Activated T-cell treated with anti-CD3 and anti-CD28 coated beads, Interleukin-2, amount 50 U/mL, for 24 hours (primary cell): ENCODE measurements at places on chromosomes 12 and 14.

GRCh38 chr12:116402163-116402939, 124.9 kb upstream of the MED13L start:
- H3K27ac ChIP-seq, result no peak overlapping the region
- H3K4me1 ChIP-seq, result no peaks in the 10 kb centered on the region
- H3K27me3 ChIP-seq, result no peaks in the 10 kb centered on the region
- H3K4me3 ChIP-seq, result no peak overlapping the region
- H3K36me3 ChIP-seq, result no peaks in the 10 kb centered on the region

DNA sequence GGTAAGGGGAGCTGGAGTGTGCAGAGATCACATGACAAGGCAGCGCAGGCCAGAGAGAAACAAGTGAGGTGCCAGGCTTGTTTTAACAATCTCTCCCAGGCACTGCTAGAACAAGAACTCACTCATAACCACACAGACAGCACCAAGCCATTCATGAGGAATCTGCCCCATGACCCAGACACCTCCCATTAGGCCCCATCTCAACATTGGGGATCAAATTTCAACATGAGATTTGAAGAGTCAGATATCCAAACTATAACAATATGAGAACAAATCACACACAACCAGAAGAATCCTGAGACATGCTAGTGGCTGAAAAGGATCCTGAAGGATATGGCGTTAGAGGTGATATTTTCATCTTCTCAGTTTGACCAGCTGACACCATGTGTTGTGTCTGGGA, 21.9 kb downstream of the OR6J1 start:
- no peak overlapping the region for H3K4me3 ChIP-seq
- no peaks in the 10 kb centered on the region for H3K4me1 ChIP-seq
- no peaks in the 10 kb centered on the region for H3K36me3 ChIP-seq

DNA sequence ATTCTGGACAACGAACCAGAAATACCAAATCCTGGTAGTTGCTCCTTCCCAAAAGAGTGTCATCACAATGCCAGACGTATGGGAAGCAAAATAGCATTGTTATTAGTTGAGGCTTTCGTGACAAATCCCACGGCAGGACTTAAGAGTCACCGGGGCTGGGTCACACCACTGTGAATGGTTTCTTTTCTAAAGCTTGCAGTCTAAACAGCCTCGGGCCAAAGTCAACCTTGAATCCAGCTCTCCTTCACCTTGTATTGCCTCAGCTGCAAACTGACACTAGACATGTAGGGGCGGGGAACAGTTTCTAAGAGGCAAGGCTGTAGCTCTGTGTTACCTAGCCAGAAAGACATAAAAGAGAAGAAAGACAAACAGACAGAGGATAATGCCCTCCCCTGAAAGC, 734.8 kb downstream of the MED13L start:
- no peak overlapping the region for H3K4me3 ChIP-seq
- no peaks in the 10 kb centered on the region for H3K4me1 ChIP-seq
- no peaks in the 10 kb centered on the region for H3K36me3 ChIP-seq
- no peaks in the 10 kb centered on the region for H3K27me3 ChIP-seq
- H3K27ac ChIP-seq, result no peak overlapping the region

GRCh38 chr12:68007466-68007865, 18.2 kb downstream of the IFNG-AS1 start:
- H3K4me1 ChIP-seq, result peaks cover 21% of the 10 kb centered on the region
- H3K27me3 ChIP-seq, result no peaks in the 10 kb centered on the region
- DNase-seq, result no peak
- no peak overlapping the region for H3K4me3 ChIP-seq
- no peak overlapping the region for H3K27ac ChIP-seq
- peaks cover 2% of the 10 kb centered on the region for H3K36me3 ChIP-seq

- no peak overlapping the region for H3K27ac ChIP-seq
- DNase-seq, result no peak
- H3K27me3 ChIP-seq, result no peaks in the 10 kb centered on the region
- peaks cover 32% of the 10 kb centered on the region for H3K4me1 ChIP-seq
- H3K4me3 ChIP-seq, result no peak overlapping the region
- peaks cover 26% of the 10 kb centered on the region for H3K36me3 ChIP-seq
These were observed 12.0 kb downstream of the ACVR1B start for GRCh38 chr12:51963477-51963876.

- H3K27me3 ChIP-seq, result no peaks in the 10 kb centered on the region
- H3K4me3 ChIP-seq, result no peak overlapping the region
- H3K36me3 ChIP-seq, result no peaks in the 10 kb centered on the region
These were observed 193.7 kb downstream of the SLC6A15 start for GRCh38 chr12:84718906-84719305.

GRCh38 chr14:75723716-75724115, 62.7 kb downstream of the TTLL5 start:
- H3K4me1 ChIP-seq, result peaks cover 14% of the 10 kb centered on the region
- no peak for DNase-seq
- H3K4me3 ChIP-seq, result no peak overlapping the region
- no peak overlapping the region for H3K27ac ChIP-seq
- peaks cover 83% of the 10 kb centered on the region for H3K36me3 ChIP-seq

- no peak overlapping the region for H3K4me3 ChIP-seq
- peak overlapping the region; percentile 74 for H3K27ac ChIP-seq
- no peak for DNase-seq
- peaks cover 92% of the 10 kb centered on the region for H3K36me3 ChIP-seq
These were observed 6.8 kb downstream of the STAT6 start for GRCh38 chr12:57104292-57104910.

GRCh38 chr14:93086441-93087055, 29.2 kb downstream of the ITPK1 start:
- no peak for DNase-seq
- H3K27me3 ChIP-seq, result no peaks in the 10 kb centered on the region
- no peak overlapping the region for H3K4me3 ChIP-seq
- no peaks in the 10 kb centered on the region for H3K36me3 ChIP-seq
- H3K4me1 ChIP-seq, result peaks cover 69% of the 10 kb centered on the region

DNA sequence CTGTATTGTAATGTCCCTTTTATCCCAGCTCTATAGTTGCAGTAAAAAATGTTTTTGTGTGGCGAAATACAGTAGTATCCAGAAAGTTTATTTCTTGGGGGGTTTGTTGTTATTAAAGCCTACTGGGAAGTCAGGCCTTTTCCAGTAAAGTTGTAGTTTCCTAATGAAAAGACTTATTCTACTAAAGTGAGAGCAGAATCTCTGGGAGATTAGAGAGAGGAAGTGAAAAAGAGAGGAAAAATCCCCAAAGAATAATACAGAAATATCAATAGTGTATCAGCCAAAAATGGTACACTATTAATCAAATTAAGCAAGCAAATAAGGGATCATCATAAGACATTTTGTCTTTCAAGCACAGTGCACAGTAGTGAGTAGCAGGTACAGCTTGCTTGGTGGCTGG, 46.3 kb upstream of the ATXN7L3B start:
- DNase-seq, result no peak
- no peak overlapping the region for H3K27ac ChIP-seq
- no peak overlapping the region for H3K4me3 ChIP-seq
- peaks cover 13% of the 10 kb centered on the region for H3K4me1 ChIP-seq
- H3K36me3 ChIP-seq, result no peaks in the 10 kb centered on the region

DNA sequence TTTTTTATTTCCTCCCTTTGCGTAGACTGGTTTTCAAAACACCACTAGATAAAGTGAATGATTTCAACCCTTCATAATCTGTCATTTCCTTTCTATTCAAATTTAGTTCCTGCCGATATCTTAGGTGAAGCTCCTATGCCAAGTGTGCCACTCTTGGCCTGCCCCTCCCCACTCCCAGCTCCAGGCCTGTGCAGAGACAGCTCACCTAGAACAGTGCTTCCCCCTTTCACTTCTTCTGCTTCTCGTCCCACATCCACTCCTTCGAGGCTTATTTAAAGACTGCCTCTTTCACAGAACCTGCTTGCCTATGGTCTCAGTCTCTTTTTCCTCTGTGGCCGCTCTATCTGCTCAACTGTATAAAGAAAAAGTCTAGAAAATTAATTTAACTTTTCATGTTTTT, 473.8 kb downstream of the RAD51B start:
- H3K27me3 ChIP-seq, result no peaks in the 10 kb centered on the region
- no peaks in the 10 kb centered on the region for H3K36me3 ChIP-seq
- DNase-seq, result no peak
- peaks cover 43% of the 10 kb centered on the region for H3K4me1 ChIP-seq

GRCh38 chr14:60721326-60722106, 2.6 kb downstream of the SIX4 start:
- DNase-seq, result peak; percentile 72
- no peak overlapping the region for H3K27ac ChIP-seq
- no peaks in the 10 kb centered on the region for H3K36me3 ChIP-seq
- peak overlapping the region; percentile 82 for H3K4me3 ChIP-seq
- peaks cover 20% of the 10 kb centered on the region for H3K4me1 ChIP-seq

- H3K4me3 ChIP-seq, result no peak overlapping the region
- peak; percentile 55 for DNase-seq
- H3K36me3 ChIP-seq, result peaks cover 2% of the 10 kb centered on the region
- peaks cover 41% of the 10 kb centered on the region for H3K4me1 ChIP-seq
These were observed 324.2 kb downstream of the ZFP36L1 start for GRCh38 chr14:68468437-68469207.

DNA sequence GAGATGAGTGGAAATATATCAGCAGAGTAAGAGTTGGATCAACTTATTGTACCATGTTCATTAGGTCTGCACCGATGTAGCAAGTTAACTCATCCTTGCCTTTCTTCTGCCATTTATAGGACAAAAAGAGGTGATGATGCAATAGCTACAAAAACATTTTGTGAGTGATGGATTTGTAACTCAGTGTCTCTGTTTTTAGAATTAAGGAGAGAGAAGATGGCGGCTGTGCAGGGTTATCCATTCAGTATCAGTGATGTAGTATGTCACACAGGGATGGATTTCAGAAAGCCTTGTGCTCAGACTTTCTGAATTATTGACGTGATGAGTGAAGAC, 62.1 kb upstream of the GNPNAT1 start:
- H3K4me1 ChIP-seq, result no peaks in the 10 kb centered on the region
- H3K27ac ChIP-seq, result no peak overlapping the region
- no peak overlapping the region for H3K4me3 ChIP-seq
- no peak for DNase-seq
- H3K27me3 ChIP-seq, result no peaks in the 10 kb centered on the region

GRCh38 chr12:6612652-6613014, 5.5 kb upstream of the CHD4 start:
- H3K4me1 ChIP-seq, result peaks cover 38% of the 10 kb centered on the region
- no peak overlapping the region for H3K4me3 ChIP-seq
- no peaks in the 10 kb centered on the region for H3K36me3 ChIP-seq
- H3K27me3 ChIP-seq, result no peaks in the 10 kb centered on the region
- H3K27ac ChIP-seq, result peak overlapping the region; percentile 50

DNA sequence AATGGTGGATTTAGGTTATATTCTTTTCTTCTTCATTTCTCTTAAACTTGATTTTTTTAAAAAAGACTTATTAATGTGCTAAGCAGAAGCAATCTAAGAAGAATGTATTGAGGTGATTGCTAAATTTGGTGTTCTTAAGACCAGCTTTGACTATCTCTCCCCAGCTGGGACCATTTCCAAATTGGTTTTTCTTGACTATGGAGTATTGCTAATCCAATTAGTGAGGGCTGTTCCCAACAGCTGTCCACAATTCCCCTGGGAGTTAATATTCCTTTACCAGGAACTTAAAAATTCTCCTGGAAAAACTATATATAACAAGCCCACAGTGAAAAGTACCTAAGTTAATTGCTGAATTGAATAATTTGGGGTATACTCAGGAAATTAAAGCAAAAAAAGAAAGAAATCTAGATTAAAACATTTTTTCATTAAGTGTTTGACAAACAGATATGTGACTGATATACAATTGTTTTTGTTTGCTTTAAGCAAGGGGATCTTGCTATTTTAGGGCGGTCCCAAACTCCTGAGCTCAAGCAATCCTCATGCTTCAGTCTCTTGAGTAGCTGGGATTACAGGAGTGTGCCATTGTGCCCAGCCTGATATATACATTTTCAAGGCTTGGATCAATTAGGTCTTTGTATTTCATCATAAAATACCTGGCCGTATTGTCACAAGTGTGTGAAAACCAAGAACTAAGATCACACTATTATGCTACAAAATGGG, 105.0 kb downstream of the FAR2 start:
- DNase-seq, result no peak
- peaks cover 7% of the 10 kb centered on the region for H3K36me3 ChIP-seq
- H3K4me3 ChIP-seq, result no peak overlapping the region
- no peaks in the 10 kb centered on the region for H3K4me1 ChIP-seq
- H3K27me3 ChIP-seq, result no peaks in the 10 kb centered on the region
- H3K27ac ChIP-seq, result no peak overlapping the region

DNA sequence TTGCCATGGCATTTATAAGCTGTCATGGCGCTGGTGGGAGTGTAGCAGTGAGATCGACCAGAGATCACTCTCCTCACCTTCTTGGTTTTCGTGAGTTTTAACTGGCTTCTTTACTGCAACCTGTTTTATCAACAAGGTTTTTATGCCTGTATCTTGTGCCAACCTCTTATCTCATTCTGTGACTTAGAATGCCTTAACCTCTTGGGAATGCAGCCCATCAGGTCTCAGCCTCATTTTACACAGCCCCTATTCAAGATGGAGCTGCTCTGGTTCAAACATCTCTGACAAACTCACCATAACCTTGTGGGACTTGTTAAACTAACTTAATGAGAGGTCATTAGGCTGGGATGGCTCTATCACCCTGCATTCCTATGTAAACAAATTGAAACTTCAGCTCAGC, 151.3 kb downstream of the CAND1 start:
- no peaks in the 10 kb centered on the region for H3K4me1 ChIP-seq
- no peak for DNase-seq
- H3K27ac ChIP-seq, result no peak overlapping the region
- no peaks in the 10 kb centered on the region for H3K36me3 ChIP-seq

DNA sequence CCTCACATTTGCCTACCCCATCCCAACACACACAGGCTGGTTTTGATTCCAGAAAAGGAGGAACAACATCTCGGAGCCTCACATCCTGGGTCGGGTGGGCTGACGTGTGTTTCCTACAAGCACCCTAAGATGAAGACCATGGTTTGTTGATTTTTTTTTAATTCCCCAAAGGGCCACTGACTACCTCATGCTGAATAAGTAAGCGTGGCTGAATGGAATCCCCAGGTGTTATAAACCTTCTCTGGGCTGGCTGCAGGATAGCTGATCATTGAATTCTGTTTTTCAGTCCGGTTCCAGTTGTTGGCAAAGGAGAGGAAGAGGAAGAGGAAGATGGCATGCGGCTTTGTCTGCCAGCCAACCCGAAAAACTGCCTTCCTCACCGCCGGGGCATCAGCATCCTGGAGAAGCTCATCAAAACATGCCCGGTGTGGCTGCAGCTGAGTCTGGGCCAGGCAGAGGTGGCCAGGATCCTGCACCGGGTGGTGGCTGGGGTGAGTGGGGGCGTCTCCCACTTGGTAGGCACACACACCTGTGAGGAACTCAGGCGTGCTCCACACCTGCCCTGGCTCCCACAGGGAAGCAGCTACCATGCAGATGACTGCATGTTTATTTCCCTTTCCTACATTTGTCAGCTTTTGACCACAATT, 42.0 kb downstream of the RIN3 start:
- H3K4me3 ChIP-seq, result no peak overlapping the region
- H3K36me3 ChIP-seq, result peaks cover 41% of the 10 kb centered on the region
- H3K27ac ChIP-seq, result peak overlapping the region; percentile 95
